ENCODE measurements at places on chromosomes 4 and X.

DNA sequence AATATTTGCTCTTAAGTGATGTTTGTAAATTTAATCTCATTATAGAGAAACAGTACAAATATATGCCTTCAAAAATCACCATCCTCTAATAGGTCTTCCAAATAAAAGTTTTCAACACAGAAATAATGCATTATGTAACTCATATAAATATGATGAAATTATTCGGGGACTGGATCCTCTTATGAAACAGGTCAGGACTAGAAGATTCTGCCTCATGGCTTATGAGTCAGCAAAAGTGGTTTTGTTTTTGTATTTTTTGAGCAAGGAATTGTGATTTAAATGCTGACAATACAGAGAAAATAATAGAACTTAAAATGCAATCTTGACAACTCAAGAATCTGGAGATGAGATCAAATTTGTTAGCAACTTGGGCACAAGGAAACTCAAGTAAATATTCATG is 179.7 kb upstream of the NDP start:
- DNase-seq, result no peak

- DNase-seq, result no peak
Observed at GRCh38 chr4:109574443-109574850, 14.4 kb downstream of the MCUB start.

- no peak for DNase-seq
Observed at GRCh38 chrX:40938423-40938822, 146.8 kb upstream of the USP9X start.

- no peak for DNase-seq
Observed at GRCh38 chrX:108221301-108221864, 129.8 kb downstream of the ATG4A start.

DNA sequence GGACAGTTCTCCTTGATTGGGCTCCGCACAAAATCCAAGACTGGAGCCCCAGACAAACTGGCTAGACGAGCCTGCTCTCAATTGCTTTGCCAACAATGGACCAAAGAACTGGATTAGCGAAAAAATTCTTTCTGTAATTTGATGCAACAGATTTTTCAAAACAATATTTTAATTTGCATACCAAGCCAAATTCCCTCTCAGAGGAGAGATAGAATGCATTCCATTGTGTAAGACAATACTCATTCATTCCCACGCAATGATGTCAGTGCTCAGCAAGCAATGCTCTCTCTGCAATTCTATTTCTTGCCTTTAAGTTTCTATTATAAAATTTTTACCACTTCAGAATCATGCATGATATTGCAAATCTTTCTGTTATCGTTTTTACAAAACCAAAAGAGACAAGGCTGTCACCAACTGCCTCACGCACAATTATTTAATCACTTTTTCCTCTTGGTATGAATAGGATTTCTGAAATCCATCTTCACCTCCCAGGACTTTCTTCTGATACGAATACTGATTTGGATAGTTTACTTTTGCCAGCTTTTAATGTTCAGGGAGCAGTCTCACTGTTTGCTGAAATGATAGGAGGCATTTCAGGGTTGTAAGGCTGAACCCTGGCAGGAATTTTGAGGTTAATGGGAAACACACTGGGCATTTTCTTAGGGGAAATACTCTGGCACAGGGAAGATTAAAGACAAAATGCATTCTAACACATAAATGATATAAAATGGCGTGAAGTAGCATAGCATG is 46.1 kb upstream of the HCCS start:
- DNase-seq, result peak; percentile 25

DNA sequence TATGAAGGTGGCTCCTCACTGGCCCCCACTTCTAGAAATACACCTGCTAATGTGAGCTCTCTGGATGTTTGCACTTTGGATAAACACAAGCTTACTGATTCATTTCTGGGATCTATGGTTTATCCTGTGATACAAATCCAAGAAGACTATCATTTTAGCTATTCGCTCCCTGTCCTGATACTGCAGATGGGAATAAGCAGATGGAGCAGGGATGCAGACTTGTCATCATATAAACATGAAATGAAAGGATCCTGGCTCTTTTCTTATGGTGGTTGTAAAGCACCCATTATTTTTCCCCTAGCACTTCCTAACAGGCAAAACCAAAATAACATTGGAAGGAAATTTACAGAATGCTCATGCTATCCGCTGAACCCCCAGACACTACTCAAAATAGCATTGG is 162.9 kb upstream of the NOCT start:
- no peak for DNase-seq

- DNase-seq, result peak; percentile 3
Observed at GRCh38 chr4:137065311-137065710, 467.0 kb downstream of the PCDH18 start.

DNA sequence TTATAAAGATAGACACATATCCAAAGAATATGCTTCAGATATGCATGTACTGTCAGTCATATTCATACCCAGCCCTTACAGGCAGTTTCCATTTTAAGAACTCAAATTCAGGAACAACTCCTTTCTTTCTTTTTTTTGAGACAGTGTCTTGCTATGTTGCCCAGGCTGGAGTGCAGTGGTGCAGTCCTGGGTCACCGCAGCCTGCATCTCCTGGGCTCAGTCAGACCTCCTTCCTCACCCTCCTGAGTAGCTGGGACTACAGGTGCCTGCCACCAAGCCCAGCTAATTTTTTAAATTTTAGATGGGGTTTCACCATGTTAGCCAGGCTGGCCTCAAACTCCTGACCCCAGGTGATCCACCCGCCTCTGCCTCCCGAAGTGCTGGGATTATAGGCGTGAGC is 34.5 kb downstream of the SNX25 start:
- no peak for DNase-seq

DNA sequence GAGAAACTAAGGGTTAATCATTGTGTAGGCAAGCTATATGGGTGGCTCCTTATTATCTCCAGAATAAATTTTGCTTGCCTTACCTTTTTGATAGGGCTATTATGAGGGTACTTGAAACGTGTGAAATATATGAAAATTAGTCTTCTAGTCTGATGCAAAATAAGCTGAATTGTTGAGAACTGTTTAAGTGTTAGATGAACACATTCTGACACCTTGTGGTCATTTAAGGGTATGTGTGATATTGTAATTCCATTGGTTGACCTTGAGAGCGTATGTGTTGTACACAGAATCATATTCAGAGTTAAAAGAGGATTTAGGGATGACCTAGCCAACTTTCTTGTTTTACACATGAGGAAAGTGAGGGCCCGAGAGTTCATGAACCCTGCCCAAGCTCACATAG is 44.6 kb upstream of the LINC00632 start:
- DNase-seq, result peak; percentile 5

- DNase-seq, result no peak
Observed at GRCh38 chr4:114225436-114225835, 246.0 kb upstream of the ARSJ start.

DNA sequence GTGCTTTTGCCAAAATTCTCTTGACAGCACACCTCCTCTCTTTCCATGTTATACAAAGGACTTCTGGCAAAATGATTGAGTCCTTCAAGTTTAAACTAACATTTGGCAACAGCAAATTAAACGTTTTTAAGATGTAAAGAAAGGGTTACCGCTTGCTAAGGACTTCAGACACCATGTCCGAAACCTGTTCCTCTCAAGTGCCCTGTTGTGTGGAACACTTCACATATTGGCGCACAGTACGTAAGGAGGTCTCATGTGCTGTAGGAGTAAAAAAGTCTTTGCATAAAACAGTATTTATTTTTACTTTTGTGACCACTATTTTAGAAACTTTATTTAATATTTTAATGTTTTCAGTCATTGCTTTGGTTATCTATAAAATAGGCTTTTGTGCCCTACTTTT is 33.7 kb upstream of the HPRT1 start:
- no peak for DNase-seq

DNA sequence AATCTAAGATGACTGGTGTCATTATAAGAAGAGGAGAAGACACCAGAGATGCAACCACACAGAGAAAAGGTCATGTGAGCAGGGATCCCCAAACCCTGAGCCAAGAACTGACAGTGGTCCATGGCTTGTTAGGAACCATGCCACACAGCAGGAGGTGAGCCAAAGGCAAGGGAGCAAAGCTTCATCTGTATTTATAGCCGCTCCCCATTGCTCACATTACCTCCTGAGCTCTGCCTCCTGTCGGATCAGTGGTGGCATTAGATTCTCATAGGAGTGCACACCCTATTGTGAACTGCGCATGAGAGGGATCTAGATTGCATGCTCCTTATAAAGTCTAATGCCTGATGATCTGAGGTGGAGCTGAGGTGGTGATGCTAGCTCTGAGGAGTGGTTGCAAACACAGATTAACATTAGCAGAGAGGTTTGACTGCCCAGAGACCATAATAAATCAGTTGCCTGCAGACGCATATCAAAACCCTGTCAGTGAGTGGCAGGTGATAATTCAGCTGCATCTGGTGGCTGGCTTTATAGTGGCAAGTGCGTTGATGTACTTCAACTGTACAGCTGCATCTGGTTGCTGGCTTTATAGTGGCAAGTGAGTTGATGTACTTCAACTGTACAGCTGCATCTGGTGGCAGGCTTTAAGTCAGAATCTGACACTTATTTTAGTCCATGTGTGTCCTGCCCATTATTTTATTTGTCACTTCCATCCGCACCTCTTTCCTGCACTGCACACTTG is 19.8 kb upstream of the CXCL2 start:
- DNase-seq, result no peak

DNA sequence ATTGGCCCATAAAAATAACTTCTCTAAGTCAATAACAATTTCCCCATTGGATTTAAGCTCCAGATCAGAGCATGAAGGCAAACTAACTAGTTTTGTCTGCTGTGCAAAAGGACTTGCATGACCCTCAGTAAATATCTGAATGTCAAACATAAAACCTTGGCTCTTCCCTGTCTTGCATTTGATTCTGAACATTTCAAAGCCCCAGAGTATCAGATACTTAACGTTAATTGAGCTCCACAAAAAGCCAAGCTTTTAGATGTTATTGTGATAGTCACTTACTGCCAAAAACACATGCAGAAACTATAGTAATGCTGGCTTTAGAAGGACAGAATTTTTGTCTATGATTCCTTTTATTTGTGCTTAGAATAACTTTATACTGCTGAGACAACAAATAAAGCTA is 664.2 kb downstream of the ADGRL3 start:
- no peak for DNase-seq

GRCh38 chrX:135973025-135973547 is 702 bp downstream of the MMGT1 start:
- no peak for DNase-seq

- no peak for DNase-seq
Observed at GRCh38 chr4:8821151-8821950, 50.3 kb downstream of the HMX1 start.

GRCh38 chrX:150774798-150775568 is 81.8 kb downstream of the MTMR1 start:
- DNase-seq, result no peak

- DNase-seq, result no peak
Observed at GRCh38 chr4:72969976-72970375, 99.5 kb downstream of the COX18 start.

DNA sequence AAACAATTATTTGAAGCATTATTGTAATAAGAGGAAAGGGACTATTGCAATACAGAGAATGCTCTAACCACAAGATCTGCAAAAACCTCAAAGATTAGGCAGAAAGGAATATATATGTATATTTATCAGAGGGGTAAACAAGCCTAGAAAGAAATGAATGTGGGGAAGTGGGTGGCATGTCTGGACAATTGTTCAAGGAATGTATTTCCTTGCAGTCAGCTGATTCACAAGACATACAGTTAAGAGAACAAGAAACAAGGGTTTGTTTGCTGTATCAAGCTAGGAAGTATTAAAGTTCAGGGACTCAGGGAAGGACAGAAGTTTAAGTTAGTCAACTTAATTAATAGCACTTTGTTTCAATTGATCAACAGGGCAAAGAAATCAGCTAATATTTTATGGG is 514.7 kb downstream of the CENPC start:
- DNase-seq, result no peak

GRCh38 chr4:139743027-139743426 is 77.4 kb downstream of the MGST2 start:
- no peak for DNase-seq

DNA sequence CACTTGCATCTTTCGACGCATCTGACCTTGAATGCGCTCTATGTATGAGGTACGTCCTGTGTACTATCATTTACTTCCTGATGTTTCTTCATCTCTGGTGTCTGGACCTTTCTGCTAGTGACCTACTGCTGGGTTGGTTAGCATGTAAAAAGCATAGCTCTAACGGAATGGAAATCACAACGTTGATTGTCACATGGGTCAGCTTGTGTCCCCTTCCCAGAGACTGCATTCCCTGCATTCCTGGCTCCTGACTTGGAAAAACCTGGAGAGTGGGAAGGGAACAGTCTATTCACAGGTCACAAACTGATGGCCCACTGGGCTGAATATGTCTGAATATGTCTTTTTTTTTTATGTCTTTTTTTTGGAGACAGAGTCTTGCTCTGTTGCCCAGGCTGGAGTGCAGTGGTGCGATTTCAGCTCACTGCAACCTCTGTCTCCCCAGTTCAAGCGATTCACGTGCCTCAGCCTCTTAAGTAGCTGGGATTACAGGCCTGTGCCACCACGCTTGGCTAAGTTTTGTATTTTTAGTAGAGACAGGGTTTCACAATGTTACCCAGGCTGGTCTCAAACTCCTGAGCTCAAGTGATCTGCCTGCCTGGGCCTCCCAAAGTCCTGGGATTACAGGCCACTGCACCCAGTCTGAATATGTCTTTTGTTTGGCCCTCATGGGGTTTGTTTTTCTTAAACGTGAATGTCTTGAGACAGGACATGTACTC is 16.3 kb downstream of the LONRF3 start:
- DNase-seq, result no peak

- no peak for DNase-seq
Observed at GRCh38 chr4:14867847-14868246, 134.4 kb upstream of the CPEB2 start.

GRCh38 chrX:32395878-32396277 is 815.5 kb downstream of the DMD start:
- DNase-seq, result no peak

DNA sequence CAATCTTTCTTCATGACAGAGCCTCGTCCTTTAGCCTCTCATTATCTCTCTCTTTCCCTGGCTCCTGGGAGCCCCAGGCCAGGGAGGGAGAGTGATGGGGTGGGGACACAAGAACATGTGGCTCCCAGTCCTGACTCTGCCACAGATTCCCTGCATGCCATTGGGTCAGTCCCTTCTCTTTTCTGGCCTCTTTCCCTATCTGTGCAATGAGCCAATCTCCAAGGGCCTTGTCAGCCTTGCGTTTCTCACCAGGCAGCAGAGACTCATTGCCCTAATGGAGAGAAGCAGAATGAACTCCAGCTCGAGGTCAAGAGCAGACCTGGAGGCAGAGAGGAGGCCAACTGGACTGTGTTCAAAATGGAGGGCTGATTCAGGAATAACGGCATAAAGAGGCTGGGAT is 38.4 kb upstream of the PJA1 start:
- no peak for DNase-seq
